ENCODE measurements at places on chromosomes 6 and 20. TPM values are rescaled to one million over a fixed set of nuclear protein-coding genes. Genes with fewer than 3 reads are reported as not detected.
A peak's percentile ranks its signal among the peaks of the same experiment; 100 is the strongest.

The IMPG1 gene
- polyA plus RNA-seq, result not detected

DNA sequence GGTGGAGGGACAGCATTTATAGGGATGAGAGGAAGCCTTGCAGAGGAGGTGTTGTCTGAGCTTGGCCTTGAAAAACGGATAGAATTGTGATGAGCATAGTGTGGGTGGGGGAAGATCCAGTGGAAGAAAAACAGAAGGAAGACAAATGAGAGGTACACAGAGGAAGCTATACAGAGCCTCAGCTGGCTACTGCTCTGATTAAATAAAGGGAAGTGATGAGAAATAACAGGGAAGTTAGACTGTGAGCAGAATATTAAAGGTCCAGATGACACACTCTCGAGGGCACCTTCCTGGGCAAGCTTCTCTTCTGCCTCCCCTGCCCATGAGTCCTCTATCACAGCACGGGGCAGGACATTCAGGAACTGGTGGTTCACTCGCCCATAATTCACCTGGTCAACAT lies 182.3 kb downstream of the KIF16B start:
- no peak for DNase-seq

DNA sequence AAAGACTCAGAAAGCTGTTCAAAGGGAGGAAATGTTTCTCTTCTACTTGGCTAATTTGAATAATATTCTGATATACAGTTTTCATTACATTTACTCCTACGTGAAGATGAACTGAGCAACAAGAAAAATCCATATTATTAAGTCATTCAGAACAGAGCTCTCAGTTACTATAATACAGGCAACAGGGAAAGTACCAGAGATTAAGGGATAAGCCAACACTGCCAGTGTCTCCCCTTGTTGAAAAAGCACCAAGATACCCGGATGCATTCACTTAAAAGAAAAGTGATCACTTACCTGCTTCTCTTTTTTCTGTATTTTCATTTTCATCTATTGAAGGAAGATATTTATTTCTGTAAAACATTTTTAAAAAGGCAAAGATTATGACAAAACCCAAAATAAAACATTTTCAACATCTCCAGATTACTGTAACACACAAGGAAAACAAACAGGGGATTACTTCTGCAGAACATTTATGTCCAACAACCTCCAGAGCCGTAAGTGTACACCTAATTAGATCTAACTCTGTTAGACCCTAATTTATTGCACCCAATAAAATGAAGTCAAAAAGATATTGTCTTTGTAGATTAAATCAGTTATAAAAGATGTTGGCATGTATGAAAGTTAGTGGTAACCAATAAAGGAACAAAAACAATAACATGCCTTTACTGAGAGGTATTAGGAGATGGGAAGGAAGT lies 67.0 kb downstream of the CHD6 start:
- DNase-seq, result no peak

DNA sequence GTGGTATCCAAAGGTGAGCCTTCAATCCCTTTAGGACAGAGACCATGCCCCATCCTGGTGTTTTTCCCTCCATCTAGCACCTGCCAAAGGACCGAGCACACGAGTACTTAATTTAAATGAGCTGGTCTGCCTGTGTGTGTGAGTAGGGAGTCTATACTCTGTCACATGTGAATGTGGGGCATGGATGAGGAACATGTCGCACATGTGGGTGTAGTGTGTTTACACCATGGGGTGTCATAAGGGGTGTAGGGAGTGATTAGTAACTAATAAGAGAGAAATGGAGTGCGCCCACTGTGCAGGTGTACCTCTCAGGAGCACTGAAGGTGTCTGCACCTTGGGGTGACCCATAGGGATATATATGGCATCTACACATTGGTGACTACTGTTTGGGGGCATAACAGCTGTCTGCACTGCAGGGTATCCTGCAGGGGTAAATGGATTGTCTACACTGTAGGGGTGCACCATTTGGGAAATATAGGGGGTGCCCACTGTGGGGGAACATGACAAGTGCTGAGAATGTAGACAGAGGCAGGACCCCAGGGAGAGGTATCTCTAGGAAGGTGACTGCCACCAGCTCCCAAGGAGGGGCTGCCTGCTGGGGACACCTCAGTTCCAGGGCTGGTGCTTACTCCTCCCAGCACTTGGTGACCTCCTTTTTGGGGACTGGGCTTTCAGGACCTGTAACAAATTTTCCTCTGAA lies 53.5 kb downstream of the EBF4 start:
- no peak for DNase-seq

DNA sequence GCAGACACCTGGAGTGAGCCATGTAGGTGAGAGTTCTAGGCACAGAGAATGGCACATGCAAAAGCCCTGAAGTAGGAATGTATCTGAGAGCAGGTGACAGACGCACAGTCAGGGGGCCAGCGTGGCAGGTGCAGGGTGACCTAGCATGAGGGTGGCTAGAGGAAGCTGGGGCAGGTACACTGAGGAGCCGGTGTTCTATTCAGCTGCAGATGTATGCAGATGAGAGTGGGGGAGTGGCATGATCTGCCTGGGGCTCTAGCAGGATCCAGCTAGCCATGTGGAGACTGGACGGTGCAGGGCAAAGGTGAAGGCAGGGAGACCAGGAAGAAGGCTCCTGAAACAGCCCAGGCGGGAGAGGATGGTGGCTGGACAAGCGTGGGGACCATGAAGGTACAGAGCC lies 10.7 kb downstream of the PEDS1 start:
- DNase-seq, result no peak

- DNase-seq, result peak; percentile 37
Measured at GRCh38 chr6:150251566-150252186, 108.8 kb downstream of the PPP1R14C start.

- no peak for DNase-seq
Measured at GRCh38 chr6:26225848-26226578, 138.8 kb downstream of the HFE start.
